ENCODE measurements at places on chromosomes 6 and 20. TPM values are rescaled to one million over a fixed set of nuclear protein-coding genes. Genes with fewer than 3 reads are reported as not detected.

DNMT3B gene
- 1.1 TPM for total RNA-seq

SLC26A8 gene
- not detected for total RNA-seq

DDX43 gene
- 0.99 TPM for total RNA-seq

SUMO4 gene
- not detected for total RNA-seq

ASIP gene
- not detected for total RNA-seq

SUPT3H gene
- 10.6 TPM for total RNA-seq

POM121L2 gene
- total RNA-seq: not detected

CLPSL2 gene
- total RNA-seq: not detected

KHDC1 gene
- total RNA-seq: 0.16 TPM

LRRC73 gene
- 0.63 TPM for total RNA-seq

BMP5 gene
- not detected for total RNA-seq

HFE gene
- total RNA-seq: 7.4 TPM

ANGPT4 gene
- not detected for total RNA-seq

PROKR2 gene
- not detected for total RNA-seq

SAMD3 gene
- total RNA-seq: 9.1 TPM

CCM2L gene
- total RNA-seq: not detected

NKX2-2 gene
- total RNA-seq: not detected

NMBR gene
- not detected for total RNA-seq

HNF4A gene
- not detected for total RNA-seq

RSPH3 gene
- 6.4 TPM for total RNA-seq

BPIFB4 gene
- total RNA-seq: not detected

OSER1 gene
- total RNA-seq: 12.6 TPM

MYLK4 gene
- 0.98 TPM for total RNA-seq

FAM83C gene
- total RNA-seq: not detected

PSORS1C1 gene
- 7.0 TPM for total RNA-seq

KHDRBS2 gene
- total RNA-seq: not detected

ZNF343 gene
- total RNA-seq: 9.7 TPM

C6orf52 gene
- not detected for total RNA-seq

BPIFB1 gene
- not detected for total RNA-seq

TRIM40 gene
- not detected for total RNA-seq

CALHM5 gene
- total RNA-seq: 6.8 TPM

FAM210B gene
- total RNA-seq: 53.3 TPM

KIF13A gene
- 86.8 TPM for total RNA-seq

LINC00237 gene
- total RNA-seq: not detected

TUBB2B gene
- 2.9 TPM for total RNA-seq

CRISP2 gene
- not detected for total RNA-seq

POPDC3 gene
- 33.7 TPM for total RNA-seq

TTK gene
- 35.9 TPM for total RNA-seq

RSPH4A gene
- 0.82 TPM for total RNA-seq
